ENCODE measurements at places on chromosomes 16 and 17.

GRCh38 chr17:51344532-51344931, 84.2 kb downstream of the UTP18 start:
- DNase-seq, result no peak

DNA sequence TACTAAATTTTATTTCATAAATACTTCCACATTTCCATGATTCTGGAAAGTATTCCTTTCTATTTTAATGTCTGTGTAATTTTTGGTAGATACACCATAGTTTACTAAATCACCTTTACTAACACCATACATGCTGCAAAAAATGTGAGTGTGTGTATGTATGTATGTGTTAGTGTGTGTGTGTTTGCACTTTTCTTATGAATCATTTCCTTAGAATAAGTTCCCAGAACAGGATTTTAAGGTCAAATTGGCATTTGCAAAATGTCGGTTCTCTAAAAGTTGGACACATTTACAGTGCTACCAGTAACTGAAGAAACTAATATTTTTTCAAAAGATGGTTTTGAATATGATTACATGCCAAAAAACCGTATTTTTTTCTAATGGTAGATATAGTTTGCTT, 137.1 kb downstream of the CYB561 start:
- no peak for DNase-seq

DNA sequence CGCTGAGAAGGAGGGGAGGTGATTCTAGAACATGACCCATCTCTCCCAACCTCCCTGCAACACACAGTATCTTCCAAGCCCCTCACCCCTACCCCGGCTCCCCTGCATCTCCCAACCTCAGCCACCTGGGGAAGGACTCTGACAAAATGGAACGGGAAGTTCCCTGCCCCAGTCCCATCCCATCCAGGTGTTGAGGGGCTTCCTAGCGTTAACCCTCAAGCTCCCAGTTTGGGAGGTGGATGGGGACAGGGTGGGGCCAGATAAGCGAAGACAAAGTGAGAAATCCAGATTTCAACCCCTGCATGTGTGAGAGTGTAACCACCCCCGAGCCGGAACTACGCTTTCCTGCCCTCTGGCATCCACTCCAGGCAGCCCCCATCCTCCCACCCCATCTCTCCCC, 1.8 kb downstream of the ZSCAN10 start:
- no peak for DNase-seq

DNA sequence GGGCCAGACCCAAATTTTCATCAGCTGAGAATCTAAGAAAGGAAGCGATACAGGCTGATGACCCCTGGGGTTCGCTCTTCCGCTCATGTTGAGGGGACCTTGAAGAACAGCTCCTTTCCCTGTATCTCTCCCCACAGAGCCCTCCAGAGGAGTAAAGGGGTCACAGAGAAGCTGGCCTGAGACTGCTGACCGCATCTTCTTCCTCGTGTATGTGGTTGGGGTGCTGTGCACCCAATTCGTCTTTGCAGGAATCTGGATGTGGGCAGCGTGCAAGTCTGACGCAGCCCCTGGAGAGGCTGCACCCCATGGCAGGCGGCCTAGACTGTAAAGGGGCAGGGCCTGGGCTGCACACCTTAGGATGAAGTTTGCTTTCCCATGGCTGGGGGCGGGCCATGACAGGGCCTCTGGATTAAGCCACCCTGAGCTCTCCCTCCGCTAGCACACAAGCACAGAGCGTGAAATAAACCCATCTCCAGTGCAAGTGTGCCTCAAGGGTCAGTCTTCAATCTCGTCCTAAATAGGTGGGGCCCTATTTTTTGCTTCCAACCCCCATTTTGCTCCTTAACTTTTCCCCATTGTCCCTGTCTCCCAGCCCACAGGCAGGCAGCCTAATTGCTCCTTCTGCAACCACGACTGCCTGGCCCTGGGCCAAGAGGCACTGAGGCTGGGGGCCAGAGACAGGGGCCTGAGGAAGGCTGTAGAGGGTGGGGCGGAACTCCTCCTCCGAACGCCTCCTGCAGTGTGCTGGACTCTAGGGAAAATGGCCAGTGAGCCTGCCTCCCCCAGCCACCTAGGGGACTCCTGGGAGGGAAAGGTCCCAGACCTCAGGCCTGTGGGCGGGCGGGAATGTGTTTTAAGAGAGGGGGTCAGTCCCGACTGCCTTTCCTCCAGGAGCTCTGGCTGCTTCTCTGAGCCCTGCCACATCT, 3.6 kb downstream of the ZACN start:
- no peak for DNase-seq

DNA sequence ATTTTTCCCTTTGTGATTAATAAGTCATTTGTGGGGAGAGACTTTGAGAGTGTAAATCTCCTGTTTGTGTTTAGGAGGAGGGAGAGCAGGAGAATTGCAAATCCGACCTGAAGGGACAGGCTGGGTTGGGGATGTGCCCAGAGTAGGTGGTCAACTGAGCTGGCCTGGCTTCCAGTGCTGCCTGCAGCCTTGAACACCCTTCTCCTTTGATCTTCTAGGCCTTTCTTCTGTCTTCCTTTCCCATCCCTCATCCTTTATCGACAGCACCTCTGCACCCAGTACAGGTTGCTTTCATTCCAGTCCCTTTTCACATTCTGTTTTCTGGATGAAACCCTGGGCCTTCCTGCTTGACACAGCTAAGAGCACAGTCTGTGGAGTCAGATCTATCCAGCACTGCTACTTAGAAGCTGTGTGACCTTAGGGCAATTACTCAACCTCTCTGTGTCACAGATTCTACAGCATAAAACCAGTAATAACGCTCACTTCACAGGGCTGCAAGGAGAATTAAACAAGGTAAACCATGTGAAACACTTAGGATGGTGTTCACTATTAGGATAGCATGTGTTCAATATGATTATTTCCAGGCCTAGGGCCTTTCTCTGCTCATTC, 1.0 kb upstream of the CSNK2A2 start:
- DNase-seq, result no peak

DNA sequence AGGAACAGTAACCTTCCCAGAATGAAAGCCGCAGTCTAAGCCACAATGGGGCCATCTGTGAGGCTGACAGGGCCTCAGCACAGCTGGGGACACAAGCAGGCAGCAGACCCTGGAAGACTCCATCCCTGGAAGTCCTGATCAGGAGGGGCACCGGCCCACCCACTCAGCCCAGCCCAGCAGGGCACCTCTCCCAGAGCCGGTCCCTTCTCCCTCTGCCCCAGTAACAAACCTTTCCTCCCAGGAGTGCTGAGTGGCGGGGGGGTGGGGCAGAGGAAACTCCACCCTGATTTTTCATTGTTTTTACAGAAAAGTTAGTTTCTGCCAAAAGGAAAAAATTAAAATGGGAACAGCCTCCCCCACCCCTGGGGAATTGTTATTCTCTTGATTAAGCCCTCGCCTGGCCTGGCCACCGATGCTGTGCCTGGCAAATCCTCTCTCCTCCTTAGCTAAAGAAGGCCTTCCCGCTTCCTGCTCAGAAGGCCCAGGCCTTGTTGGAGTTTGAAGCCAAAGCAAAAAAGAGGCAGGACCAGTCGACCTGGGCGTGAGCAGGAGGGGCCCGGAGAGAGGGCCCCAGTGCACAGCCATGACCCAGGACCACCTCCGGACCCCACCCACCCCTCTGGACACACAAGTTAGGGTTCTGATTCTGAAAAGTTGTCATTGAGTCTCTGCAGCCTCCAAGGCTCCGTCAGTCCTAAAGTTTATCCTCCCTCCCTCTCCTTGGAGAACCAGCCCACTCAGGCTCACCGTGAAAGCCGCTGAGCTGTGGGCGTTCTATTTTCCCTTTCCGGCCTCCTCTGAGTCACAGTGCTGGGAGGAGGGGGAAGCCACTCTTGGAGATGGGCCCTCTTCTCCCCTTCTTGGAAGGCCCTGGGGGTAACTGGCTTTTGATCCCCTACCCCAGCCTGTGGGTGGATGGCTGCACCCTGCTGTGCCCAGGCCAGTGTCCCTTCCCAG, 128.4 kb upstream of the TNRC6C start:
- no peak for DNase-seq

GRCh38 chr17:46986366-46986765, 7.3 kb upstream of the RPRML start:
- DNase-seq, result no peak

- DNase-seq, result no peak
Measured at GRCh38 chr16:89482150-89482816, 8.1 kb downstream of the ANKRD11 start.

GRCh38 chr17:22463110-22463850, 771.0 kb downstream of the KCNJ18 start:
- no peak for DNase-seq

DNA sequence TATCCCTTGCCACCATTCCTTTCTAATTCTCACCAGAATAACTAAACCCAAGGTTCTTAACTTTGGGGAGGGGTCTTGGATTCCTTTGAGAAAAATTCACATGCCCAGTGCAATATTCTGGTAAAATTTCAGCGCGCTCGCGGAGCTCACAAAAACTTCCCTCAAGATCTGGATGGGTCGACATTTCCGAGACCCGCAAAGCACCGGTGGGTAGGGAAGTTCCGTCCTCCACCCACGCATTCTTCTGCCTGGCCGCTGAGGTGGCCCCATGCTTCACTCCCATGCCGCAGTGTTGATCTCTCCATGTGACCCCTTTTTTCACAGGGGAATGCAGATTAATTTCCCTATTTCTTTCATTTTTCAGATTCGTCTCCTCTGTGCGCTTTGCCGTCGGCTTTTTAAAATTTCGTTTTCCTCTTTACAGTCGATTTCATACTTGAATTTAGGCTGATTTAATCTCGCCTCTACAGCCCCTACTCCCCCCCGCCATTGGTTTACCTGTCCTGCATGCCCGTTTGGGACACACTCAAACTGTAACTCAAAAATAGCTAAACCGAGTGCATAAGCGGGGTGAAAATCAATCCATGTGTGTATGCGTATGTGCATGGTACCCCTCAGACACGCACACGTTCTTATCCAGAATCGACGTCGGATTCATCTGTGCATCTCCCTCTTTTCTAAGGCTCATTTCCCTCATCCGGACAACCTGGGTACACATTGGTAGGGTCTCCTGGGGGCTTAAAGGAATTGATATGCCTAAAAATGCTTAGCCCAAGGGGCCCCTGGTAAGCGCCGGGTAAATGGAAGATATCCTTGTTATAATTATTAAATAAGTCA, 1.4 kb upstream of the SP6 start:
- peak; percentile 18 for DNase-seq

- DNase-seq, result no peak
Measured at GRCh38 chr17:50266384-50267073, 7.7 kb upstream of the TMEM92 start.

DNA sequence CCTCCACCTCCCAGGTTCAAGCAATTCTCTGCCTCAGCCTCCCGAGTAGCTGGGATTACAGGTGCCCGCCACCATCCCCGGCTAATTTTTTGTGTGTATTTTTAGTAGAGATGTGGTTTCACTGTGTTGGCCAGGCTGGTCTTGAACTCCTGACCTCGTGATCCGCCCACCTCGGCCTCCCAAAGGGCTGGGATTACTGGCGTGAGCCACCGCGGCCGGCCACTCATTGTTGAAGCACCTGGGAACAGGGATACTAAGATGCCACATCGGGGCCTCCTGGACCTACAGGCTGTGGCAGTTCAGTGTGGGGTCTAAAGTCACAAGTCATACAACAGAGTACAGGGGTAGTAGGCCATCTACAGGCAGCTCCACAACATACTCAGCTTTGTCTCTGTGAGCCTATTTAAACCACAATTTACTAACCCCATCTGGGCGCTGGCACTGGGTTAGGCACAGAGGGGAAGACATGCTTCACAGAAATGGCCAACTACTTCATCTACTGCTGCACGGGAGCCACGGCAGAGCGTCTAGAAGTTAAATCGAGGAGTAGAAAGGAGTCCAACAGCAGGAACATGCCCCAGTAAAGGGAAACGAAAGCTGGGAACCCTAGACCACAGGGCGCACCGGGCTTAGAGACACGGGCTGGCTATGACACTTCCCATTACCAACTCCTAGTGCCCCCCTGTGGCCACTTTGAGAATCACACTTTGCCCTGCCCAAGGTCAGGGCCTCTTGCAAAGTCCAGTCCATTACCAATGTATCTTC, 4.3 kb downstream of the VAMP2 start:
- peak; percentile 87 for DNase-seq

- DNase-seq, result no peak
Measured at GRCh38 chr17:20271011-20271610, 196.2 kb downstream of the LGALS9B start.
